ENCODE measurements at places on chromosomes 2 and 18.

- DNase-seq: no peak
These were observed 139.7 kb downstream of the FAM161A start for GRCh38 chr2:61714210-61714609.

DNA sequence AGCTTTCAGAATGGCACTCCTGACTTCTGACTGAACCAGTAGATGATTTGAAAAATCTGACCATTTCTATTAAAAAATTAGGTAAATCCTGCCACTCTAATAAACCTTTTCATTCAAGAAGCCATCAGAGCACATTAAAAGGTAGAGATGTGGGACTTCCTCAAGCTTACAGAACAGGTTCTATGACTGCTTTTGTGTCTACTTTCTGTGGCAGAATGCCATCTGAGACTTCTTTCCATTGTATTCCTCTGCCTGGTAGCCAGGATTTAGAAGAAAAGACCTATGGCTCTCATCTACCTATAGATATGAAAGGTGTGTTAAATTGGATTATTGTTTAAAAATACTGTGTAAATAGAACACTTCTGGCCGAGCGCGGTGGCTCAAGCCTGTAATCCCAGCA lies 99.9 kb upstream of the NABP1 start:
- DNase-seq: no peak

- DNase-seq: no peak
These were observed 72.9 kb downstream of the C1QL2 start for GRCh38 chr2:119085613-119086012.

- no peak for DNase-seq
These were observed 27.6 kb downstream of the C2orf76 start for GRCh38 chr2:119338826-119339561.

DNA sequence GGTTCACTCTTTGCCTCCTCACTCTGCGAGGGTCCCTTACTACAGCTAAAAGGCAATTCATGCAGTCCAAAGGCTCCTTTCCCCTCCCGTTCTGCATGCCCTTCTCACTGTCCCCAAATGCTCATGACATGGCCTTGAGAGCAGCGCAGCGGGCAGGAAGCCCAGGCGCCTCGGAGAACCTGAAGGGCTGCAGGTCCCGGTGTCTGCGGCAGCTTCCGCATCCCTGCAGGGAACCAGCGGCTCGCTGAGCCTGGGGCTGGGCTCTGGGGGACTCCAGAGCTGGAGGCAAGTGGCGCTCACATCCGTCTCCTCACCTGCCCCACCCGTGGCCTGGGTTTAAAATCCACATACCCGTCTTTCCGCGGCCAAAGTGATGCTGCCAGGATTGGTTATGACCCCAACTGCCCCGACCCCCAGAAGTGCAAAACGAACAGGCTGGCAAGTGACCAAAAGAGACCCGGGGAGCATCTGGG lies 462 bp upstream of the CIDEA start:
- no peak for DNase-seq

- no peak for DNase-seq
These were observed 226.4 kb upstream of the NRXN1 start for GRCh38 chr2:51258301-51258700.

DNA sequence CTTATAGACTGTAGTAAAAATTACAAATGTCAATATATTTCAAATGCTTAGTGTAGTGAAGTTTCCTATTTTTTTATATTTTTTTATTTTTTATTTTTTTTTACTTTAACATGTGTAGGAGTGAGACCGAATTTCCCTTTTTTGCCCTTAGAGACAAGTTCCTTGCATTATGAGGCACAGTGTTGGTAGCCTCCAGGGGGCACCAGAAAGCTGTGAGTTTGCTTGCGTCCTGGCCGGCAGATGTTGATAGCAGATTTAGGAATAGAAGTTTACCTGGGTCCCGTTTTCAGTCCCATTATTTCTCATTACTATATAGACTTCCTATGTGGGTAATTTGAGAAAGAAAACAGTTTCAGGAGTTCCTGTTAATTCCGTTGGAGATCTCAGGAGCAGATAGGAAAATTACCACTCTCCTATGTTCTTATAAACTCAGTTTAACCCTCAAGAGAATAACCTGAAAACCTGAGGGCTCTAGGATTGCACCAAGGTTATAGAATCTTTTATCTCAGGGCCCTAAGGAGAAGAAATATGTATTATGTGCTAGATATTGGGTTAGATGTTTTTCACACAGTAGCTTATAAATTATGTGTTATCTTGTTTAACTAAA lies 157.5 kb upstream of the SESTD1 start:
- DNase-seq: peak; percentile 63

DNA sequence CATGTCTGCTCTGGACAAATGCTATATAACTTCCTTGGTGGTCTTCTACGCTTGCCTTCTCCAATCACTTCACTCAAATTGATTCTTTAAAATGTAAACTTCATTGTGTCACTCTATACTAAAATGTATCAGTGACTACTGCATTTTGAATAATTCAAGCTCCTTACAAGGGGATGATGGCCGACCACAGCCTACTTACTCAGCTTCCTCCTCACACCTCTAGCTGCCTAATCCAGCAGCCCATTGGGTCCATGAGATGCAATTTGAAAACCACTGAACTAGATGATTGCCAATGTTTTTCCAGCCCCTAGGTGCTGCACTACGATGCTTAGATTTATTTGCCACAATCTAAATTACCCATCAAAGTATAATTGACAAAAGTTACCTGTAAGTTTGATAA lies 120.7 kb downstream of the CTAGE1 start:
- DNase-seq: no peak

- DNase-seq: no peak
These were observed 40.3 kb downstream of the EXOC6B start for GRCh38 chr2:72785517-72785916.

DNA sequence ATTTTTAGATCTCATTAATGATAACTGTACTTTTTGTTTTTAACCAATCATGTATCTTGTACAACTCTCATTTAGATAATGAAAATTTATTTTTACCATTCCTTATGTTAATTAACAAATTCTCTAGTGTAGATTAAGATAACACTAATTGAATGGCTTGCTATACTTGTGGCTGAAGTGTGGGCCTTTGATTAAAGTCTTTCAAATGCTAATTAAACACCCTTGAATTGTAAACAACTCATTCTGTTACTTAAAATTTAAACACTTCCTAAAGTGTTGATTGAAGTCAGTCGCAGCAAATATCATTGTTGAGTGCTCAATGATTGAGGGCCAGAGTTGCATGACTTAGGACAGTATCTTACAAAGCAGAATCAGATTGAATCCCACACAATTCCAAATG lies 109.8 kb upstream of the GULP1 start:
- no peak for DNase-seq

- DNase-seq: no peak
These were observed 70.8 kb upstream of the NOSTRIN start for GRCh38 chr2:168731616-168732015.

GRCh38 chr18:73684647-73685046 lies 463.0 kb downstream of the FBXO15 start:
- no peak for DNase-seq

GRCh38 chr2:54636415-54637139 lies 86.9 kb upstream of the EML6 start:
- no peak for DNase-seq

- peak; percentile 15 for DNase-seq
These were observed 4.9 kb downstream of the ANTXR1 start for GRCh38 chr2:69017835-69018234.

GRCh38 chr2:178074123-178075005 lies 1.8 kb upstream of the PDE11A start:
- peak; percentile 16 for DNase-seq

DNA sequence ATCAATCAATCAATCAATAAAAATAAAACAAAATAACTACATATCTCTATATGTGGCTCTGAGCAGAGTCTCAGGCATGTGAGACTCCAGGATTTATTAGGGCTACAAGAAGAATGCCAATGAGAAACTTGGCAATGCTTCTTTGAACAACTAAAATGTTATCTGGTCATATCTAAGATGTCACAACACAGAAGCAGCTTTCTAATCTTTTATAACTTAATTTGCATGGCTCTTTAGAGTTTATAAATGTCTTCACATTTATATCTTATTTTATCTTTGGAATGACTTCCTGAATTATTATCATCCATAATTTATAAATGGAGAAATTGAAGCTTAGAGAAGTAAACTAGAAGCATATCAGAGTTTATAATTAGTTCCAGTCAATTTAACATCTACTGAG lies 14.9 kb upstream of the MAP4K3 start:
- no peak for DNase-seq

DNA sequence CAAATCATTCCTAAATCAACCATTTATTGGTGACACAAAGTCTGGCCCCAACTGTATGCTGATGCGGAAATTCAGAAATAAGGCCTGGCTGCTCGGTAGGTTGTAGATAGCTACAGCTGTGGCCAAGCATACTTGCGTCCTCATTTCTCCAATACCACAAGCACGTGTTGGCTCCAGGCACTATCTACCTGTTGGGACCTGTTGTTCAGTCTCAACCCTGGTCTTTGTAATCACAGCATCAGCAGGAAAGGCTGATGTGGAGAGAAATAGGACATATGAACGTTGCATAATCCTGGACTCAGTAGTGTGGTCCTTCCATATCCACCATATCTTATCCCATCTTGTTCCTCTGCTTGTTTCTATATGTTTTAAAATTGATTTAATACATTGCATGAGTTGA lies 212.6 kb downstream of the PMAIP1 start:
- DNase-seq: no peak

DNA sequence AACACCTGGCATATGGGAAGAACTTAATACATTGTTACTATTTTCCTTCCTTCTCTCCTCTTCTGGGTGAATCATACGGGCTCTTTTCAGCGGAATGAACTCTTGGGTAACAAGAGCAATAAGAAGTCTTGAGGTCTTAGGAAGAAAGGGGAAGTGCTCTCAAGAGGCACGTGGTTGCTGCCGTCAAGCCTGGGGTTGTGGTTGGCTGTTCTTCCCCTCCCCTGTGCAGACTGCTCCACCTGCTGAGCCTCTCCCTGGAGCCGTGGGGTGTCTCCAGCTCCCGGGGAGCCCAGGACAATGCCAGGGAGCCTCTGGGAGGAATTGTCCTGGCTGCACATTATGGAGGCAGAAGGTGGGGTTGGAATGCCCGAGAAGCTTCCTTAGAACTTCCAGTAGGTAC lies 19.4 kb downstream of the TOGARAM2 start:
- no peak for DNase-seq

GRCh38 chr2:222736301-222736700 lies 64.8 kb downstream of the MOGAT1 start:
- DNase-seq: peak; percentile 47

DNA sequence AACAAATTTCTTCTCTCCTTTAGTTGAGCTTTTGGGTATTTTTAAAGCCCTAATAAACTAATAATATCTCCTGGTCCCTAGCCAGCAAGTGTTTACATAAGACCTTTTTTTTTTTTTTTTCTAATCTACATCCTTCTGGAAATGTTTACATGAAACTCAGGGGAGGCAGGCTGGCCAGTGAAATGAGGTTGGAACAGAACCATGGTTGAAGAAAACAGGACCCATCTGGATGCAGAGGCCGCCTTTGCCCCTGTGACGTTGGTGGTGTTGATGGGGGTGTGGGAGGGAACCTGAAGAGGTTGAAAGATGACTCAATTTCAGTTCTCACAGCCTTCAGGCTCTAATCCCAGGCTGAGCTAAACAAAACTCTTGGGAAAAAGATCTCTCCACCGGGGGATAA lies 118.5 kb downstream of the NRP2 start:
- peak; percentile 56 for DNase-seq

- no peak for DNase-seq
These were observed 204.2 kb downstream of the TPGS2 start for GRCh38 chr18:36624451-36625167.

GRCh38 chr2:241412144-241412543 lies 56.1 kb downstream of the FARP2 start:
- peak; percentile 79 for DNase-seq

DNA sequence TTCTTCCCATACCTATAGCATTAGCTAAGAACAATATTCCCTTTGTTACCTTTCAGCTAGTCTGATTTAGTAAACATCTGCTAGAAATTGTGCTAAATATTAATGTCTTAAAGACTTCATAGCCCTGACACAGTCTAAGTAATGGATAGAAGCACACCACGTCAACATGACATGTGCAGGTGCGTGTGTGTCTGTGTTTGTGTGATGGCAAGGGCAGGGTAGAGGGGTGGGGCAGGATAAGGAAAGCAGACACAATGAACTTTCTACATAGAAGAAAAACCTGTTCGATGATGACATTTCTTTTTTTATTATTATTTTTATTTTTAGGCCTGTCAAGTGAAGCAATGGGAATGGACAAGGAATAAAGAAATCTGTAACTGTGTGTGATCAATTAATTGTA lies 223.3 kb downstream of the NOL4 start:
- DNase-seq: no peak

GRCh38 chr2:130836501-130837174 lies at the start of gene ARHGEF4:
TSS of gene ARHGEF4 (plus strand) at chr2:130836914. CDS start at chr2:130836954, 40 bp downstream.
- no peak for DNase-seq

DNA sequence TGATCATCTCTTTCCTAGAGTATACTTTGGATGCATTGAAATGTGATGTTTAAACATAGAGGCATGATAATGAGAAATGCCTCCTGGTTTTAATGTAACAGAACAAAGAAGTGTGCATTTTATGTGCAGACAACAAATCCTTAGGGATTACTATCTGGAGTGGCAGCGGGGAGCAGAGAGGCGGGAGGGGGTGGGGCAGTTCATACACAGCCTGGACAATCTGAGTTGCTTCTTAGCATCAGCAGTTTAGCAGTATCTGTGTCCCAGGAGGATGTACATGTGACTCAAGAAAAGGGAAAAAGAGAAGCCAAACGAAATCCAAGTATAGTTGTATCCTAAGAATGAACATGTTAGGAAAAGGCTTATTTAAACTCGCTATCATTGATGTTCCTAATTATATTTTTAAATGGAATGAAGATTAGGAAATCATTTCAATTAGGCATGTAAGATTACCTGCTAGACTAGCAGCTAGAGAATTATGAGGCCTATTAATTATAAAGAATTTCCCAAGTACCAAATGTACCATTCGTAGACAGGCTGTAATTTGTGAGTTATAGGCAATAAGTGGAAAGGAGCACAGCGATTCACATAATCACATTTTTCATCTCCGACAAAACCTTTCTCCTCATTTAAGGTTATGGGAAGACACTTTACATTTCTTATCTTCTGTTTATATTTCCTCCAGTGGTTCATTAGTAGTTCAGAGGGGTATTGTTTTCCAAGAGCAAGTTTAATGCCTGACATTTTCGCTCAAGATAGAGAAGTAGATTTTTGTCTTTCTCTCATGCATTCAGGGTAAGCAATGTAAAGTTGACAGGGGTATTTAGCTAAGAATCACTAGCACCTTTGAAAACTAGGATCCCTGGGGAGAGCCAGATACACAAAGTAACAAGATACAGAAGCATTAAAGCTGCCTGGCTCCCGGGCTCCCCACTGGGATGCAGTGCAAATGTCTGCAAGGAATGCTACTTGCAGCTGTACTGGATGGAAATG lies 141.3 kb upstream of the NOSTRIN start:
- no peak for DNase-seq

DNA sequence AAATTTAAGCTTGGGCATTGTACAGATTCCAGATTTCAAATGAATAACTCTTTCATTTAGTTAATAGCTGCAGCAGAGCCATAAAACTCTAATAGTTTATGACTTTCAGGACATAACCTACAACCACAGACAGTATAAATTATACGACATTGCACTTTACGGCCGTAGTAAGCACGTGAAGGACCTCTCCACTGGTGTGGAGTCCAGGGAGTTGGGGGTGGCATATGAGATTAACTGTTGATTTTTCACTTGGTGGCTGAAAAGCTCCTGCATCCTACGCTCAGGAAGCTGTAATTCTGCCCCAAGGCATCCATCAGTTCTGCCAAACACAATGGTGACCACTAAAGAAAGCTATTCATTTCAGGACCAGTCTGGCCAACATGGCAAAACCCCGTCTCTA lies 376.2 kb downstream of the SOX11 start:
- no peak for DNase-seq
